Esophagus muscularis mucosa (tissue), 4 donors: ENCODE measurements at places on chromosomes 16 and 17. TPM values are rescaled to one million over a fixed set of nuclear protein-coding genes. Genes with fewer than 3 reads are reported as not detected.
A peak's percentile ranks its signal among the peaks of the same experiment; 100 is the strongest.

DNA sequence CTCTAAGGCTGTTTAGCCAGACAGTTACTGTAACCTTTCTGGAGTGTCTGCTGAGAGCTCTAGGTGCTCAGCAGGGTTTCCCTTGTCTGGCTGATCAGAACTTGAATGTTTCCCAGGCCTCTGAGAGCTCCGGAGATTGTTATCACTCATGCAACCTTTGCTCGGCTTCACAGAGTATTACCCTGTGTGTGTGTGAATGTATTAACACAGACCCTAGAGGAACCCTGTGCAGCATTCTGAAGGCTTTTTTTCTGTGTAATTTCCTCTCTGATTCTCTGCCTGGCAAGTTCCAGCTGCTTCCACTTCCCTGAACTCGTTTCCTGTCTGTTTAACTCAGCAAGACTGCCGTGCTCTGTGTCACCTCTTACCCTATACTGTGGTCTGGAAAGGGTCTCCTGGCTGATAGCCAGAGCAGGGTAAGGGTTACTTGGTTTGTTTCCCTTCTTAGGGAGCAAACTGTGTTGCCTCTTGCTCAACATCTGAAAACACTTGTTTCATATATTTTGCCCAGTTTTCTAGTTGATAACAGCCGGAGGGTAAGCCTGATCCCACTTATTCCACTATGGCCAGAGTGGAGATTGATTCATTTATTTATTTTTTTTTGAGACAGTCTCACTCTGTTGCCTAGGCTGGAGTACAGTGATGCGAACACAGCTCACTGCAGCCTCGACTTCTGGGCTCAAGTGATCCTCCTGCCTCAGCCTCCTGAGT lies 21.7 kb downstream of the PRMT7 start:
- H3K4me3 ChIP-seq = no peak overlapping the region
- H3K4me1 ChIP-seq = peaks cover 14% of the 10 kb centered on the region
- peak overlapping the region; percentile 13 for H3K27ac ChIP-seq
- no peak for DNase-seq
- peaks cover 4% of the 10 kb centered on the region for H3K36me3 ChIP-seq

DNA sequence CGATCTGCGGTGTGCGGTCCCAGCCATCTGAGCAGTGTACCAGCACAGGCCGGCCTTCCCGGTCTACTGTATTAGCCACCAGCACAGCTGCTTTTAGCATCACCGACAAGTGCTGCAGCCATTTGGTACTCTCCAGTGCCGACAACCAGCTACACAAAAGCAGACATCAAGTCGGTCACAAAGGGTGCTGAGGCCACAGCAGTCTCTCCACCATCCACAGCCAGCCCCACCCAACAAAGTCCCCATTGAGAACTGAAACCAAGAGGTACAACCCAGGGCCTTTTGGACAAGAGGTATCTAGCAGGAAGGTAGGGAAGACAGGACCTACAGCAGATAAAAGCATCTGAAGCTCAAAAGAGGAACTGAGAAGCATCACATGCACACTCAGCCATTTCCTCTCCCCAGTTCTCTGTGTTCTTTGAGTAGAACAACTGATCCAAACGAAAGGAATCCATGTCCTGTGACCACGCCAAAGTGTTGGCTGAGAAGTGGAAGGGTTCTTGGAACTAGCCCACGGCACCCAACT lies 9.5 kb downstream of the MTMR4 start:
- H3K4me3 ChIP-seq = no peak overlapping the region
- no peaks in the 10 kb centered on the region for H3K4me1 ChIP-seq
- H3K36me3 ChIP-seq = peaks cover 100% of the 10 kb centered on the region
- no peaks in the 10 kb centered on the region for H3K27me3 ChIP-seq

DNA sequence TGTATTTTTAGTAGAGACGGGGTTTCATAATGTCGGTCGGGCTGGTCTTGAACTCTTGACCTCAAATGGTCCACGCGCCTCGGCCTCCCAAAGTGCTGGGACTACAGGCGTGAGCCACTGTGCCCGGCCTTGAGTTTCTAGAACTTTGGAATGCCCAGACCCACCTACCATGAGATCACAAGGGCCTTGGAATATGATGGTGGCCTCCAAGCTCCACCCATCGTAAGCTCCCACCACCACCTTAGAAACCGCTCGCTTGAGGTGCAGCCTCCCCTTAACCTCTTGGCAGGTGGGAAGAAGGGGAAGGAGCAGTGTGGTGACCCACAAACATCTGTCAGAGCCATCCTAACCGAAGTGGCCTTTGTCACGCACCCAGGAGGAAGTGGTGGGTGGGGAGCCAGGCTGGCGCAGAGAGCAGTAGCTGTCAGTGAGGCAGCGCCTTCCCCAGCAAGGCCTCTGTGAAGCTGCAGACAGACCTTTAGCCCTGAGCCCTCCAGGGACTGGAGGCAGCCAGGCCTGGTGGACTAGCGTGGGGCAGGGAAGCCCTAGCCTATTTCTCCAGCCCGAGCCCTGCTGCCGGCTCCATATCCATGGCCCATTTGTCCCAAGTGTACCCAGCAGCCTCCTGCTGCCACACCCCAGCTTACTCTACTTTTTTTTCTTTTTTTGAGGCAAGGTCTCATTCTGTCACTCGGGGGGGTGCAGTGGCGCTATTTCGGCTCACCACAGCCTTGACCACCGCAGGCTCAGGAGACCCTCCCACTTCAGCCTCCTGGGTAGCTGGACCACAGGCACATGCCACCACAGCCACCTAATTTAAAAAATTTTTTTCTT lies 13.1 kb upstream of the SEPHS2 start:
- no peaks in the 10 kb centered on the region for H3K27me3 ChIP-seq
- H3K36me3 ChIP-seq = no peaks in the 10 kb centered on the region
- H3K4me1 ChIP-seq = no peaks in the 10 kb centered on the region
- DNase-seq = peak; percentile 92
- no peak overlapping the region for H3K4me3 ChIP-seq

PLCD3 gene
- 135 TPM for total RNA-seq

DNA sequence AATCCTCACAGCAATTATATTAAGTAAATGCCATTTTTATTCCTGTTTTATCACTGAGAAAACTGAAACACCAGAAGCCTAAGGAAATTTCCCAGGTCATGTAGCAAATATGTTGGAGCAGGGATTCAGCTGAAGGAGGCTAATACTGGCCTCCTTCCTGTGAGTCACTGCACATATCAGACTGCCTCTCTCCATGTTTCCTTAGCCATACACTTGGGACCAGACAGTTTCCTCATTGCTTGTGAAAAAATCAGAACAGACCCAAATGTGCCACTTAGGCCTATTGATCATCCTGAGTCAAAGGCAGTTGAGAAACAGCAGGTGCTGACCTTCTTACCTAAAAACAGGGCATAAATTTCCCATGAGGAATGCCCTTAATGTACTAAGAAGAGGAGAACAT lies 18.9 kb upstream of the ELAC2 start:
- H3K36me3 ChIP-seq = no peaks in the 10 kb centered on the region
- H3K27ac ChIP-seq = no peak overlapping the region
- H3K27me3 ChIP-seq = no peaks in the 10 kb centered on the region
- no peak overlapping the region for H3K4me3 ChIP-seq
- no peaks in the 10 kb centered on the region for H3K4me1 ChIP-seq
- no peak for DNase-seq

DNA sequence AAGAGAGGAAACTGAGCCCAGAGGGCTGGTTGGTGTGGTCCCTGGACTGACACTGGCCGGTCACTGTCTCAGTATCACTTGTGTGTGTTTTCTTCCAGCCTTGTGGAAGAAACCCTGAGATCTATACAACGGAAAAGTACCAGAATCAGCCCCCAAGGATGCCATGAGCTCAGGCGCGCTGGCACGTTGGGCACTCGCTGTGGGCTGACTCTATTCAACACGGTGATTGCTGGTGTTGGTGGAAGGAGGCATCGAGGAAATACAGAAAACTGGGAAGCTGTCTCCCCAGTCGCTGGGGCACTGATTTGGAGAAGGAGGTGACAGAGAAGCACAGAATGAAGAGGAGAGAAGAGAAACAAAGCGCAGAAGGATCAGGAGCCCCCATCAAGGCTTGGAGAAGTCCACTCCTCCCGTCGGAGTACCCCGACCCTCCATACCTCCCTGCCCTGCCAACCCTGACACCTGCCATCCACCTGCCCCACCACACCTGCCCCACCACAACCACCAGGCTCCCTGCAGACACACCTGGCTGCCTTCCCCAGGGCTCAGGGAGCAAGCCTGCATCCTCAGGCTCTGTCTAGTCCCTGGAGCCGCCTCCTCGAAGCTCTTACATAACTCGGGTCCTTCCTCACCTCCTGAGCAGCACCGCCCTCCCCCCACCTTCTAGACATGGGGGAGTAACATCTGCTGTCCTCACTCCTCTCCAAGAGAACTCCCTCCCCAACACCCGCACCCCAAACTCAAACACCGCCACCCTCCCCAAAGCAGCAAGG lies 66.5 kb downstream of the RBFOX3 start:
- no peaks in the 10 kb centered on the region for H3K4me1 ChIP-seq
- H3K4me3 ChIP-seq = no peak overlapping the region
- DNase-seq = no peak
- no peaks in the 10 kb centered on the region for H3K36me3 ChIP-seq
- peaks cover 46% of the 10 kb centered on the region for H3K27me3 ChIP-seq
- H3K27ac ChIP-seq = no peak overlapping the region
